ENCODE measurements at places on chromosomes 4 and X. TPM values are rescaled to one million over a fixed set of nuclear protein-coding genes. Genes with fewer than 3 reads are reported as not detected.

PAGE2 gene
- total RNA-seq: not detected

EPHA5 gene
- total RNA-seq: under 0.01 TPM

INTU gene
- 6.5 TPM for total RNA-seq

RADX gene
- 1.9 TPM for total RNA-seq

ATOH1 gene
- total RNA-seq: not detected

CRMP1 gene
- total RNA-seq: 0.24 TPM

DNAAF6 gene
- not detected for total RNA-seq

VBP1 gene
- total RNA-seq: 58.8 TPM

PPP1R3F gene
- total RNA-seq: 3.2 TPM

SPOCK3 gene
- total RNA-seq: 0.64 TPM

POU3F4 gene
- total RNA-seq: not detected

PRKG2 gene
- total RNA-seq: 1.2 TPM

IL13RA2 gene
- 7.5 TPM for total RNA-seq

CFAP99 gene
- not detected for total RNA-seq

PAGE2B gene
- total RNA-seq: not detected

ABCG2 gene
- 0.96 TPM for total RNA-seq

XAGE1A gene
- total RNA-seq: not detected
